Mesothelial cell of epicardium (in vitro differentiated cells): ENCODE measurements at places on chromosomes 4 and X. TPM values are rescaled to one million over a fixed set of nuclear protein-coding genes. Genes with fewer than 3 reads are reported as not detected.

DNA sequence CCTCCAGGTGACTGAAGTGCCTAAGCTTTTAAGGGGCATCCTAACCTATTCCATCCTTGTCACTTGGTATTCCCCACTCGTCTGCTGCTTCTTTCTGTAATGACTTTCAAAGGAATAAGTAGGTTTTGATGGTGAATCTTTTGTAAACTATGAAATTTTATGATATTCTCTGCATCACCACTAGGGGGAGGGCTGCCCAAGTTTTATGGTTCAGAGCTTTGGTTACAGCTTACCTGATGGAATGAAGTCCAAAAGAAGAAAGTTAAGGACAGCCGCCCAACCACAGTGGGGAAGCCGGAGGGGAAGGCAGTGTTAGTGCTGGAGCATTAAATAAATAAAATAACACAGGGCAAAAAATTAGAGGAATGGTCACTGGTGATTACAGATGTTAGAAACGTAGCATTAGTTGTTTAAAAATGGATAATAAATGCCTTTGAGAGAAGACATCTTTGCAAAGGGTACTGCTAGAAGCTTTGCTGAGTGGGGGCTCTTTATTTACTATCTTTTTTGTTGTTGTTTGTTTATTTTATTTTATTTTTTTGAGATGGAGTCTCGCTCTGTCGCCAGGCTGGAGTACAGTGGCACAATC, 204.9 kb downstream of the GBA3 start:
- no peak for DNase-seq
- H3K4me3 ChIP-seq = no peak overlapping the region
- no peak overlapping the region for H3K27ac ChIP-seq
- H3K36me3 ChIP-seq = no peaks in the 10 kb centered on the region

Gene ADGRL3
- total RNA-seq = 64.7 to 70.1 TPM (median 68.3 TPM) in 3 replicates

Gene VEGFD
- 0.40 to 1.1 TPM (median 0.70 TPM) in 3 replicates for total RNA-seq

- no peak overlapping the region for H3K4me3 ChIP-seq
- peaks cover 28% of the 10 kb centered on the region for H3K4me1 ChIP-seq
Observed at GRCh38 chr4:101306764-101307615, 40.3 kb downstream of the PPP3CA start.

- H3K4me3 ChIP-seq = no peak overlapping the region
- H3K4me1 ChIP-seq = peaks cover 41% of the 10 kb centered on the region
- H3K27ac ChIP-seq = no peak overlapping the region
- DNase-seq = no peak
Observed at GRCh38 chr4:24010994-24011393, 121.1 kb upstream of the PPARGC1A start.

DNA sequence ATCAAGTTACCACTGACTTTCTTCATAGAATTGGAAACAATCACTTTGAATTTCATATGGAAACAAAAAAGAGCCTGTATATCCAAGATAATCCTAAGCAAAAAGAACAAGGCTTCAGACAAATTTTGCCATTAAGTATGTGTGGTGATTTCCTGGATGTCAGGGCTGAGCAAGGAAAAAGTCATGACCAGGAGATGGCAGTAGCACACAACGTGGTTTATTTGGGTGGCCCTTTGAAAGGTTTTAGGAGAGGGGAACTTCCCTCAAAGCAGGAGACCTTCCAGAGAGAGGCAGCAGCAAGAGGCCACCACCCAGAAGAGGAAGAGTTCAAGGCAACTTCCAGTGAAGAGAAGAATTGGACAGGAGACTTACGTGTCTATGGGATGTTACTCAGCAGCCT, 18.1 kb upstream of the ZXDB start:
- no peaks in the 10 kb centered on the region for H3K36me3 ChIP-seq
- H3K4me1 ChIP-seq = no peaks in the 10 kb centered on the region
- DNase-seq = no peak
- no peak overlapping the region for H3K27ac ChIP-seq
- no peaks in the 10 kb centered on the region for H3K27me3 ChIP-seq
- H3K4me3 ChIP-seq = no peak overlapping the region

GRCh38 chr4:54085284-54085683, 14.7 kb upstream of the GSX2 start:
- H3K27ac ChIP-seq = no peak overlapping the region
- H3K4me3 ChIP-seq = no peak overlapping the region
- H3K4me1 ChIP-seq = peaks cover 6% of the 10 kb centered on the region
- DNase-seq = no peak
- peaks cover 38% of the 10 kb centered on the region for H3K27me3 ChIP-seq
- H3K36me3 ChIP-seq = no peaks in the 10 kb centered on the region

DNA sequence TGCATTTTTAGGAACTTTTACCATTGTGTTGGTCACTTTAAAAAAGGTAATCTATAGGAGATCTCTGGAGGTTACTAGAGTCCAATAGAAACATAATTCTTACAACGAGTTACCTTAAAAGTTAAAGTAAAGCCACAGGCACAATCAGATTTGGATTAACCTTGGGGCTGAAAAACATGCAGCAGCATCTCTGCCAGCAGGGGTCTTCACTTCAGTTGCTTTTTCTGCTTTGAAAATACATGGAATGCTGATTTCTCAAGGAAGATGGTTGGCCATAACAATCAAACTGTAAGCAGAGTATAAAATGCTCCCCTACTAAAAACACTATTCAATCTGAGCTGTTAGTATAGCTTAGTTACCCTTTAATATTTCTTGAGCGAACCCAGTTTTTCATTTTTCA, 1072.3 kb upstream of the PCDH10 start:
- no peak for DNase-seq
- no peaks in the 10 kb centered on the region for H3K4me1 ChIP-seq
- no peak overlapping the region for H3K27ac ChIP-seq
- H3K36me3 ChIP-seq = no peaks in the 10 kb centered on the region
- no peaks in the 10 kb centered on the region for H3K27me3 ChIP-seq

Gene HSD17B13
- 0.16 to 0.20 TPM (median 0.18 TPM) in 3 replicates for total RNA-seq

- no peaks in the 10 kb centered on the region for H3K4me1 ChIP-seq
- no peak for DNase-seq
- H3K27me3 ChIP-seq = peaks cover 8% of the 10 kb centered on the region
Observed at GRCh38 chr4:163566257-163566796, 71.8 kb downstream of the TMA16 start.

Gene TEX13C
- total RNA-seq = not detected in 3 replicates

GRCh38 chrX:74372272-74372671, 49.0 kb upstream of the SLC16A2 start:
- no peaks in the 10 kb centered on the region for H3K36me3 ChIP-seq
- H3K27me3 ChIP-seq = no peaks in the 10 kb centered on the region
- H3K27ac ChIP-seq = no peak overlapping the region
- DNase-seq = no peak

GRCh38 chr4:52296341-52296740, 245.2 kb downstream of the SPATA18 start:
- no peak for DNase-seq
- no peak overlapping the region for H3K27ac ChIP-seq
- H3K4me3 ChIP-seq = no peak overlapping the region
- no peaks in the 10 kb centered on the region for H3K27me3 ChIP-seq

GRCh38 chr4:82921795-82922194, 21.3 kb downstream of the THAP9 start:
- no peak overlapping the region for H3K27ac ChIP-seq
- H3K36me3 ChIP-seq = peaks cover 2% of the 10 kb centered on the region
- H3K27me3 ChIP-seq = no peaks in the 10 kb centered on the region
- H3K4me1 ChIP-seq = no peaks in the 10 kb centered on the region

- no peak for DNase-seq
- no peak overlapping the region for H3K4me3 ChIP-seq
- no peaks in the 10 kb centered on the region for H3K4me1 ChIP-seq
- H3K36me3 ChIP-seq = no peaks in the 10 kb centered on the region
Observed at GRCh38 chr4:21413807-21414370, 534.7 kb downstream of the KCNIP4 start.

DNA sequence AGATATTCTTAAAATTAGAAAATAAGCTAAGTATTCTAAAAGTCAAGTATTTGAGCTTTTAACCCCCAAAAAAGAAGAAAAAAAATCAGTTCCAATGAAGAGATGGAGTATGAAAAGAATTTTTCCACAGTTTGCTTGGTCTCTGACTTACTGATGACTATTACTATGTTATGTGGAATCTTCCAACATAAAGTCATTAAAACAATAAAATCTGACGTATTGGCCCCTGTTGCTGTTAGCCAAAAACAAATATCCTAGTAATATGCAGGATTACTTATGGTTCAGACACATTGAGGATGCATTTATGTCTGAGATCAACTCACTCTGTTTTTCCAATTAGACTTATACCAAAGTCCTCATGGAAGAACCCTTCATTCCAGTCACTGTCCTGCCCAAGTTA, 517.2 kb upstream of the ADGRL3 start:
- no peak overlapping the region for H3K27ac ChIP-seq
- H3K36me3 ChIP-seq = no peaks in the 10 kb centered on the region
- no peaks in the 10 kb centered on the region for H3K27me3 ChIP-seq
- H3K4me3 ChIP-seq = no peak overlapping the region

DNA sequence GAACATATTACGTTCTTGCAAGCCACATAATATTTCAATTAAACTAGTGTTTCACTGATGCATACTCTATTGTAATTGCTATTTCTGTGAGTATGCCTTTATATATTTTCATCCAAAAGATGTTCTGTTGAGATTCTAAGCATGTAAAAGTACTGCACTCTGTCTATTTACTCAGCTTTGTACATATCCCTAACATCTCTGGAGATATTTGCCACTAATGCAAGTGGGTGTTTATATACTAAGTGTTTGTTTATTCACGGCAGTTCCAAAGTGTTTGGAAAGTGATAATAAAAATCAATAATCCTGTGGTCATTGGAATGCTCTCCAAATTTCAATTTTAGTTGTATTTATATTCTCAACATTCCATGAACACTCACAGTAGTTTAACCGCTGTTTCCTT, 1989.0 kb downstream of the C4orf33 start:
- no peaks in the 10 kb centered on the region for H3K36me3 ChIP-seq
- no peak overlapping the region for H3K4me3 ChIP-seq
- H3K27me3 ChIP-seq = no peaks in the 10 kb centered on the region
- DNase-seq = no peak
- no peak overlapping the region for H3K27ac ChIP-seq

Gene FHDC1
- 4.2 to 4.6 TPM (median 4.3 TPM) in 3 replicates for total RNA-seq

DNA sequence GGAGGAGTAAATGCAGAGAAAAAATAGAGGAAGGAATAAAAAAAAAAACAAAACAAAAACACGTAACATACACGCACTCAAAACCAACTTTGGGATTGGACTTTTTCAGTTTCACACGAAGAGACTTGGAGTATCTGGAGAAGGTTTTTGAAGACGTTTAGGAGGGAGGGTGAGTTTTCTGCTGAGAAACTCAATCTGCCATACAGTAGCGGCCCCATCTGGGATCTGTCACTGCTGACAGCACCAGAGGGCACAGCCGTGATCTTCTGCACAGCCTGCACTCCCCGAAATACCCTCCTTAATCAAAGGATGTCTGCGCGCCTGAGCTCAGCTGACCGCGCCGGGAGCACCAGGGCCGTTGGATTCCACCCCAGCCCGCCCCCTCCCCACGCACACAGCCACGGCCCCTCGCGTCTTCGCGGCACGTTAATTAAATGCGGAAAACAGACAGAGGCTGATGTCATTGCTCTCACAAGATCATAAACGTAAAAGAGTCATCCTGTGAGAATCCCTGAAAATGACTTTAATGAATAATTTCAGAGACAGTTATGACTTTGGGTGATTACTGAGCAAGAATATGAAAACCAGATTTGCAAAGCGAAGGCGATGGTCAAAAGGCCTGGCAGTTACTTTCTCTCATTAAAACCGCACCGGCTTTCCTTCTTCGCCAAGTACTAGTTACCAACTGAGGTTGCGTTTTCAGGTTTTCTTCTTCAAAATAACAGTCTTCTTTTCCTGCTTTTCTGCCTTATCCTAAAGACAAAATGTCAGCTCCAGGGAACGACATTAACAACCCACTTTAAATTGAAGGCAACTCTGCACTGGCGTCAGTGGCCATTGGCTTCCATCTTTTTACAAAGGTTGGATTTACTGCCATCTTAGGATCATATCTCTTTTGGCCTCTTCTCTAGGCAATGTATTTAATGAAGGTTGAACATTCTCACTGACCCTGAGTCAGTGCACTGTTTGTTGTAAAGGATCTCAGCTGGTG, 10.6 kb downstream of the HAND2 start:
- H3K27ac ChIP-seq = peak overlapping the region; percentile 97
- peaks cover 88% of the 10 kb centered on the region for H3K4me1 ChIP-seq
- H3K4me3 ChIP-seq = peak overlapping the region; percentile 71
- no peaks in the 10 kb centered on the region for H3K36me3 ChIP-seq
- DNase-seq = peak; percentile 57

DNA sequence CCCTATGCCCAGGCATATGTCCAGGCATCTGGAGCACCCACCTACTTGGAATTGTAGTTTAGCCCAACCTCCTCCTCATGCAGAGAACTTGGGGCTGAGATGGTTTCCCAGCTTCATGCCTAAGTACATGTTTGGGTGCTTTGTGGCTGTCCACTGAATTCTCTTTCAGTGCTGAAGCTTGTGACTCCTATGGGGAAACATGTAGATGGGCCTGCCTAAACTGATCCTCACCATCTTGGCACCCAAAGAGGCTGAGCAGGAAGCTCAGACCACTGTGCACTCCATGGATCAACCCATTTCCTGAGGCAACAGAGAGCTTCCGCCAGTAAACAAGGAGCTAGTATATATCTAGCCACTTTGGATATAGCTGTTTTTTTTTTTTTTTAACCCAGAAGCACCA, 2733.7 kb downstream of the PCDH7 start:
- H3K4me1 ChIP-seq = peaks cover 4% of the 10 kb centered on the region
- DNase-seq = no peak
- no peak overlapping the region for H3K4me3 ChIP-seq
- peaks cover 5% of the 10 kb centered on the region for H3K36me3 ChIP-seq
- no peak overlapping the region for H3K27ac ChIP-seq

DNA sequence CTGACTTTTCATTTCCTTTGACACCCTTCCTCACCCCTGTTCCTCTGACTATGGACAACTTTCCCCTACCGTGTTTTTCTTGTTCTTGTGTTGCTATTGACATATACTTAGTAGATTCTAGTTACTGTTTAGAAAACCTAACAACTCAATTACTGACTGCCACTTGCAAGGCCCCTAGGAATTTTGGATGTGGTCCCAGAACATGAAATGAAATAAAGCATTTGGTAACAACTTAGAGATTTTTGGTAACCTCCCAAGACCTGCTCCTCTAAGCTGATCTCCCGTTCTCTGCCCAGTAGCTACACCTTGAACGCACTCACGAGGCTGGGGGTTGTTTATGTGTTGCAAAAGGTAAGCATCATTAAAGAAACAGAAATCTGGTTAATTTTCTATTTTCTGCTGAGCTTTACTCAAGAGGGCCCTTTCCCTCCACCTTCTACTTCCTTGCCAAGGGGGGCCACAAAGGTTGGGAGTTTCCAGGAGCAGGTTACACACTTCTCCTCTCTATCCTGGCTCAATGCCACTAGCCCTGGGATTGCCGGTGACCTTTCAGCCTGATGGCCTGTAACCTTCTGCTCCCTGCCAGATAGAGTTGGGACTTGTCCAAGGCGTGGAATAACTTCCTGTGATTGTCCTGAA, 20.5 kb downstream of the GAB3 start:
- no peak overlapping the region for H3K4me3 ChIP-seq
- no peaks in the 10 kb centered on the region for H3K36me3 ChIP-seq
- H3K27ac ChIP-seq = peak overlapping the region; percentile 45
- peaks cover 4% of the 10 kb centered on the region for H3K27me3 ChIP-seq
- DNase-seq = no peak

Gene ANXA10
- total RNA-seq = not detected in 3 replicates

- peak; percentile 54 for DNase-seq
- no peaks in the 10 kb centered on the region for H3K27me3 ChIP-seq
- H3K4me1 ChIP-seq = peaks cover 20% of the 10 kb centered on the region
- peak overlapping the region; percentile 98 for H3K4me3 ChIP-seq
- peaks cover 8% of the 10 kb centered on the region for H3K36me3 ChIP-seq
Observed at GRCh38 chr4:121696170-121696580, 605 bp downstream of the ANXA5 start.

- no peaks in the 10 kb centered on the region for H3K36me3 ChIP-seq
- peaks cover 28% of the 10 kb centered on the region for H3K4me1 ChIP-seq
- peaks cover 14% of the 10 kb centered on the region for H3K27me3 ChIP-seq
- DNase-seq = no peak
Observed at GRCh38 chr4:182826391-182826790, 90.8 kb downstream of the DCTD start.
